ENCODE measurements at places on chromosomes 2 and 18. TPM values are rescaled to one million over a fixed set of nuclear protein-coding genes. Genes with fewer than 3 reads are reported as not detected.

Gene THSD7B
- 0.14 TPM for total RNA-seq

Gene ERBB4
- total RNA-seq, result 0.70 TPM

Gene TEKT4
- total RNA-seq, result not detected

Gene BOLL
- total RNA-seq, result not detected

Gene IER3IP1
- total RNA-seq, result 10.4 TPM

Gene TTC39C
- 8.5 TPM for total RNA-seq
